Upper lobe of right lung (tissue), 1 donor: ENCODE measurements at places on chromosomes 1 and 21.

DNA sequence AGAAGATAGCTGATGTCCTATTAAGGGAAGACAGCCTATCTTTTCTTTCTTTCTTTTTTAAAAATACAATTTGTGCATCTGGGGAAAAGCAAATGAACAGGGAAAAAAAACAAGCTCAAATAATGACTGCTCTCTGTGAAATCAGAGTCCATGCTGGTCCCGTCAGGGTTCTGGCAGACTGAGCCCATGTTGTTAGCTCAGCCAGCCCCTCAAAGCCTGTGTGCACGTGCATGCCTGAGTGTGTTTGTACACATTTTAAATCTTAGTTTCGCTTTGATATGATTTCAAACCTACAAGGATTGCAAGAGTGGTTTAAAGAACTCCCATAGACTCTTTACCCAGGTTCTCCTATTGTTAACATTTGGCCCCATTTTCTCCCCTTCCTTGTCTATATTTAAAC lies 231.8 kb upstream of the GREM2 start:
- no peak for DNase-seq

DNA sequence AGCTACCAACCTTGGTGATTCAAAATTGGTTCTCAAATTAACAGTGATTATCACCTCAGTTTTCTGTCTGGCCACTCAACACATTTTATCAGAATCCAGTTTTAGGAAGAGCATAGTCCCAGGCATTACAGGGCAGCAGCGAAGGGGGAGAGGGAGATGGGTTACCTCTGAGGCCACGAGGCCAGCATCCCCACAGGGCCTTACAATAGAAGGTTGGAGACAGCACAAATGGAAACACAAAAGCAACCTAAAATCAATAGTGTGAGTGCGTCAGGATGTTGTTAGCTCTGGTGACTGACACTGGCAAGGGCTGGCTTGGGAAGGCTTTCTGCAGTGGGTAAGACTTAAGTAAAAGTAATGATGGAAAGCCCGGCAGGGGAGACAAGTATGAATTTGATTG lies 79.5 kb downstream of the JAK1 start:
- DNase-seq = no peak

DNA sequence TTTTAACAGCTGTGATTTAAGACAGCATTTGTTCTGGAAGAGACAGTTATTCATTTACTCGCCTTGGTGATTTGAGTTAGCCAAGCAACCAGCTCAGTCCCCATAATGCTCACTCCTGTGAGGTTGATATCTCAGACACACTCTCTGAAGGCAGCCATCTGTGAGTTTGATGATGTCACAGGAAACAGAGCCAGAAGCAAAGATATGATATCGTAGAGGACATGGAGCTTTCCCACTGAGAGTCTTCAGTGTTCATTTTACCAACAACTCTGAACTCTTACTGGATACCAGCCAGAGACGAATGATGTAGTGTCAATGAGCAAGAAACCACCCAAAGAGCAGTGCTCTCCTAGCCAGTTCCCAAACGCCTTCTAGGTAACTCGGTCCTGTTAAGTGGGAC lies 219.4 kb downstream of the SLC35F3 start:
- no peak for DNase-seq

DNA sequence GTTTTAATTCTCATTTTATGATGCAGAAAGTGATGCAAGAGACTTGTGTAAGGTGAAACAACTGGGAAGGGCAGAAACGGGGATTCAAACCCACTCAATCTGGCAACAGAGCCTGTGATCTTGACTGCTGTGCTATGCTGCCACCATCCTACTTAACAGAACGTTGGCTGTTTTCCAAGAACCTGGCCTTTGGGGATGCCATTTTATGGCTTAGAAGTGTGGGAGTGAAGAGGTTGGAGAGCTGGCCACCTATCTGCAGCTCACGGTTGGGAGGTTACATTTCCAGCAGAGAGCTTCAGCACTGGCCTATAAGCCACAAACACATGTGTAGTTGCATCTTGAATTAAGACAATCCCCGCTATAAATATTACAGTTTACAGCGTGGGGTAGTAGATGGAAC lies 235.3 kb downstream of the PRDM2 start:
- DNase-seq = no peak

DNA sequence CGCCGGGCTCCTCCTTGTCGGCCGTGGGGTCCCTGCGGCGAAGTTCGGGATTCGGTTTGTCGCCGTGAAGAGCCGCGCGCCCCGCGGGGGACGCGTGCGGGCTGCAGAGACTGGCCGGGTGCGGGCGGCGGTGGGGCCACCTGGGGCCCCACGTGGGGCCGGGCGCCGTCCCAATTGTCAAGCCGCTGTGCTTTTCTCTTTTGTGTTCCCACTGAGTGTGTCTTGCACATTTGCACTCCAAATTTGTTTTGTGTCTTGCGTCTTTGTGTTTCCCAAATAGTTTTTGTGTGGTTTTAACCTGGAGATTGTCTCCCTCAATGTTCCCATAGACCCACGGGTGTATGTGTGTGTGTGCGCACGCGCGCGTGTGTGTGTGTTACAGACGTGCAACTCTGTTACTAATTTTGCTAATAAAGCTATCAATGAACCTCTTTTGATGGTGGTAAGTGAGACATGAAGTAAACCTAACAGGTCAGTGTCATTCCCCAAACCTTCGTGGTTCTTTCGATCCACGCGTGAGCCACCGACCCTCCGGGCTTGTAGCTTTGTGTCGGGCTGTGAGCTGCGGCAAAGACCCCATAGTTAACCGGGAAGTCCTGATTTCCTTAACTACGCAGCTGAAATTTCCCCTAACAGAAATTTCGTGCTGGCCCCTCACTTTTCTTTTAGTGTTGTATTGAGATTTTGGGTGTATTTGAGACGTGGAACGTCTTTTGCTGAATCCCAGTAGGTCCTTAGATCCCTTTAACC lies 708 bp downstream of the PRDM2 start:
- DNase-seq = peak; percentile 81

DNA sequence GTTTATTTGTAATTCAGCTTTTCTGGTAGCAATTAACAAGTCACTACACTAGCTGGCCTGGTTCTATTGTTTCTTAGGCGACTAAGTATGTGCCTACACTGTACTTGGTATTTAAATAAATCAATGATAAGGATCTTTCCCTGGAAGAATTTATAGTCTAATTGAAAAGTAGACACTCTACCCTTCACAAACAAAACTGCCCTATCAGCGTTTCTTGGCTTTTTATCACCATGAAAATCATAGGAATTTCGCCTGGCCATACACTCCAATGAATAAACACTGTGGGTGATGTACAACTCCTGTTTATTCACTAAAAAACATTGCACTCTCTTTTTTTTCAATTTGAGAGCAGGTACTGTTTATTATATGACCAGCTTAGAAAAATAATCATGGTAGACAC lies 702.9 kb upstream of the ADGRL2 start:
- no peak for DNase-seq

DNA sequence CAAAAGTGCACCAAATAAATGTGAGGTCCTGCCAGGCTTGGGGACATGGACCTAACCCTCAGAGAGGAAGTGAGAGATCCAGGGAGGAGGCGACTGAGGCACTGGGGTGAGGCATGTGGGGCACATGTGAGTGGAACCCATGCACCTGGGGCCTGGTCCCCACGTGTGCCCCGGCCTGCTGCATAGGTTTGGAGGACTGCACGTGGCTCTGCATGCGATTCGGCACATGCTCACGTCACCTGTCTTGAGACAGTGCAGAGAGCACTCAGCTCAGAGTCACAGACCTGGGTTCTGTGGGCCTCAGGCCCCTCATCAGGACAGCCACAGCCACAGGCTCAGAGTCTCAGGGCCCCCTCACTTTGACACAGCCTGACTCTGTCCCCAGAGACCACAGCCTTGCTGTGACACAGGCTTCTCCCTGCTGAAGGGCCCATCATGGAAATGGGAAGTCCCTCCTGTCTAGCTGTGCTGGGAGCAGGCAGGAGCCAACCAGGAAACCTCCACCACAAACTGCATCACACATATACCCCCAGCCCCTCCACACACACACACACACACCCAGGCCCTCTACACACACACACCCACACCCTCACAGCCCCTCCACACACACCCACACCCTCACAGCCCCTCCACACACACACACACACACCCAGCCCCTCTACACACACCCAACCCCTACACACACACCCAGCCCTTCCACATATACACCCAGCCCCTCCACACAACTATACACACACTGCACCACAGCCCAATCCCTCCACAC lies 48.2 kb downstream of the SLC9A1 start:
- no peak for DNase-seq

DNA sequence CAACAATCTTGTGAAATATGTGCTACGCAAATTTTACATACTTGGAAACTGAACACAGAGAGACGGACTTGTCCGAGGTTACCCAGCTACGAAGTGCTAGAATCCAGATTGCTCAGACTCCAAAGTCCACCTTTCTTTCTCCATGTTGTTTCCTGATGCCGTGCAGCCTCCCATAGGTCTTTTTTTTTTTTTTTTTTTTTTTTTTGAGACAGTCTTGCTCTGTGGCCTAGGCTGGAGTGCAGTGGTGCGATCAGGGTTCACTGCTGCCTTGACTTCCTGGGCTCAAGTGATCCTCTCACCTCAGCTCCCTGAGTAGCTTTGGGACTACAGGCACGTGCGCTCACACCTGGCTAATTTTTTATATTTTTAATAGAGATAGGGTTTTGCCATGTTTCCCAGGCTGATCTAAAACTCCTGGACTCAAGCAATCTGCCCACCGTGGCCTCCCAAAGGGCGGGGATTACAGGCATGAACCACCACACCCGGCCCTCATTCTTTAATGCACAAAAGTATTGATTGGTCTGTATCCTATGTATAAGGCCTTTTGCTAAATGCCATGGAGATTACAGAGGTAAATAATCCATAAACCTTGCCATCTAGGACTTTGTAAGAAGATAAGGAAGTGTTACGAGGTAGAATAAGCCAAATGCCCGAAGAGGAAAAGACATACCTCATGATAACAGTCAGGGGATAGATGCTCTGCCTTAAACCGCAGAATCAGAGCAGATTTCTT lies 92.8 kb downstream of the C1orf21 start:
- DNase-seq = no peak

DNA sequence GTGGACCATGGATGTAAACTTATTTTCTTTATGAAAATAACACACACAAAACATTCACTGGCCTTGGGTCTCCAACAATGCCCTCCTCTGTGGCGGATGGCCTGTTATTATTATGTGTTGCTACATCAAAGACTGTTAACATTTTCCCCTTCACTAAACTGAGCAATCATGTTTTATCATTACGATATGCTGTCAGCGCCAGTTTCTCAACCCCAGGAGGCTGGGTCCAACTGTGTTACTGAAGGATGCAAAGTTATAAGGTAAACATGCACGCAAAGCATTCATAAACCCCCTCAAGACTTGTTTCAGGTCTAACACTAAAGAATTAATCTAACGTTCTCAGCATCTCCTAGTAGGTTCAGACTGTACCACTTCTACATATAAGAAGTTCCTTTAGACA lies 6.0 kb upstream of the DUSP10 start:
- DNase-seq = no peak

DNA sequence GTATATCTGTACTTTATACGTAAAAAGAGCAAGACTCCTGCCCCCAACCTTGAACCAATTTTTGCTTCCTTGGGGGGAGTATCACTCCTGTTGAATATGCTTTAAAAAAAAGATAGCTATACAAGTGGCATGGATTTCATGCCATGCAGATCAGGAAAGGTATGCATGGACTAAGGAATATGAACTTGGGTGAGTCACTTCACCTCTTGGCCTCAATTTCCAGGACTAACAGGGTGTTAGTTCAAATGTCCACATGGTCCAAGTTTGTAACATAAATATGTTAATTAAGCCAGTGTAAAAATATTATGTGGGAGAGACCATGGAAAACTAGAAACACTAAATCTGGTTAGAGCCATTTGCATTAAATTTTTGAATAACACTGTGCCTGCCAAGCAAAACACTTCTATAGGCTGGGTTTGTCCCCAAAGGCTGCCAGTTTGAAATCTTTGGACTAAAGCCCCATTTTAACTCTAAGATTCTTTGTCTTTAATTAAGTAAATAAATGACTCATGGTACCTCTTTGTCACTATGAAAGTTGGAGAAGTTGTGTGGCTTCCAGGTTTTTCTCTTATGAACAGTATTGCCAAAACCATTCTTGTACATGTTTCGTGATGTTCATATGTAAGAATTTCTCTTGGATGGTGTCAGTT lies 33.1 kb downstream of the FAM177B start:
- no peak for DNase-seq

GRCh38 chr1:150366416-150367296 lies 2.7 kb downstream of the RPRD2 start:
- DNase-seq = no peak

- DNase-seq = no peak
Measured at GRCh38 chr1:20210736-20211460, 24.6 kb upstream of the PLA2G2C start.

DNA sequence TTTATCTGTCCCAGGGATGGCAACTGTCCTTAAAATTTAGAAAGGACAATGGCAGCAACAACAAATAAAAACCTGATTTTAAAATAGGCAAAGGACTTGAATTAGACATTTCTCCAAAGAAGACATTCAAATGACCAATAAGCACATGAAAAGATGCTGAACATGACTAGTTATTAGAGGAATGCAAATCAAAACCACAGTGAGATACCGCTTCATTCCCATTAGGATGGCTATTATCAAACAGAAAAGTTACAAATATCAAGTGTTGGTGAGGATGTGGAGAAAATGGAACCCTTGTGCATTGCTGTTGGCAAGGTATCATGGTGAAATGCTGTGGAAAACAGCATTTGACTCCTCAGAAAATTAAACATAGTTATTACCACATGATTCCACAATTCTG lies 120.7 kb downstream of the CRB1 start:
- no peak for DNase-seq

DNA sequence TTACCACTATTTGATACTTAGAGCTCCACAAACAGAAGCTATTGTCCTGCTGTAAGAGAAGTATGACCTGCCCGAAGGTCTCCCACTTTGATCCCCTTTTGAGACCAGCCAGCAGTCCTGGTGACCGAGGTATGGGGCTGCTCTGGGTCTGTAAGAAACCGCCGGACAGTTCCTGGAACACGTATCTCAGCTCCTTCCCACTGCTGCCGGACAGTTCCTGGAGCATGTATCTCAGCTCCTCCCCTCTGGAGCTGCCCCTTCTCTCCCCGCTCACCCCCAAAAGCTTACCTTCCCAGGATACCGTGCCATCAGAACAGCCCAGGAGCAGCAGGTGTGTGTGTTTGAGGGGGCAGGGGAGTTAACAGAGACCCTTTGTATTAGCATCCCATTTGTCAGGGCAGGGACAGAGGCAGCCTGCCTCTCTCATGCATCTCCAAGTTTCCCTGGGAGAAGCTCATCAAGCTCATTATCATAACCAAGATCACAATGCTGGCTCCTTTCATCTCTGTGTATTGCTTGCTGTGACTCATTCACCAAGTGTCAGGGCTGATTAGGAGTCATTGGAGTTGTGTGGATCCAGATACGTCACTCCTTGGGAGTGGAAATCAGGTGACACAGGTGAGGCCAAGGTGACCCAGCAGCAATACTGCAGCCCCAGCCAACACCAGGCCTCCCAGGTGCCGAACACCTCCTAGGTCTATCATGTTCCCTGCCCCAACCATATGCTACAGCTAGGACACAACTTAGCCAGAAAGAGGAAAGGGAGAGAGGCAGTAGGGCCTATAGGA lies 25.3 kb downstream of the OPTC start:
- no peak for DNase-seq

GRCh38 chr1:72516264-72516663 lies 233.9 kb upstream of the NEGR1 start:
- no peak for DNase-seq

GRCh38 chr1:60386249-60386648 lies 312.7 kb upstream of the C1orf87 start:
- no peak for DNase-seq

- DNase-seq = no peak
Measured at GRCh38 chr1:221418346-221418745, 323.5 kb downstream of the DUSP10 start.

GRCh38 chr1:228478912-228479711 lies 8.1 kb upstream of the RNF187 start:
- no peak for DNase-seq

- DNase-seq = no peak
Measured at GRCh38 chr1:61093525-61094137, 11.3 kb downstream of the NFIA start.
